ELF-1 (cell line): ENCODE measurements at places on chromosomes 3 and 15.

- no peak for DNase-seq
Measured at GRCh38 chr3:134201201-134202130, 49.2 kb downstream of the RYK start.

DNA sequence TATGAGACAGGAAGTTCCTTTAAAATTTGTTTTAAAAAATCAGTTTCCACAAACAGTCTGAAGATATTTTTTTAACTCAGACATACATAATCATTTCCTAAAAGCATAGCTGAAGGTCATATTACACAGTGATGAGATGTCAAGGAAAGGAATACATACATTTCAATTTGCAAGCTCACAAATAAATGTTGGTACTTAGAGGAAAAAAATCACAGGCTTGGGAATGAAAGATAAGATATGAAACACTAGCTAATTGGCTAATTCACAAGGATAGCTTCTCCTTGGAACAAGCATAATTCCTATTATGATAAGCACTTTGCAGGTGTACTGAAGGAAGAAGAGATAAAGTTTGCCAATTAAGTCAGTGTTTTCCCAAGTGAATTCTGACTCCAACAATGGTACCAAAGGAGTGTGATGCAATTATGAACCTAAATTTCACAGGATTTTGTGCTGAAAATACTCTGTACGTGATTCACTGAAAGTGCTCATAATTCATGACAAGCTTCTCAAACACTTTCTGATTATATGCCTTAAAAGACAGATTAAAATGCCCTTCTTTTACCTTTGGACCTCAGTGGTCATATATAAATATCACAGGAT is 112.4 kb downstream of the FRMD5 start:
- no peak for DNase-seq

- no peak for DNase-seq
Measured at GRCh38 chr3:134337071-134337482, 37.2 kb downstream of the AMOTL2 start.

GRCh38 chr3:75737831-75738493 is 47.4 kb downstream of the ZNF717 start:
- DNase-seq, result no peak

DNA sequence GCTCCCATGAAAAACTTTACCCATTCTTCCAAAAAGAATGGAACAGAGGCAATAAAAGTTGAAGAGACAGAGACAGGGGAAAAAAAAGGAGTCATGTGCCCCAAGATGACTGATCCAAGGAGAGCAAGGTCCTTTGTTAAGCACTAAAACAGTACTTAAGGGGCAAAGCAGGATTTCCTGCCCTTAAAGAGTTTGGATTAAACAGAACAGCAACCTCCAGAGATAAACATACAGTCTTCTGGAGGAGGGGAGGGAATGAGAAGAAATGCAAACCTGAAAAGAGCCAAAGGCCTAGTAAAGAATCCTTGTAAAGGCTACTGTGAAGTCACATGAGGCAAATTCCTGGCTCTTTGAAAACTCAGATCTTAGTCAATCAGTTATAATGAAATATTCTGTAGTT is 38.2 kb downstream of the SHQ1 start:
- peak; percentile 14 for DNase-seq

DNA sequence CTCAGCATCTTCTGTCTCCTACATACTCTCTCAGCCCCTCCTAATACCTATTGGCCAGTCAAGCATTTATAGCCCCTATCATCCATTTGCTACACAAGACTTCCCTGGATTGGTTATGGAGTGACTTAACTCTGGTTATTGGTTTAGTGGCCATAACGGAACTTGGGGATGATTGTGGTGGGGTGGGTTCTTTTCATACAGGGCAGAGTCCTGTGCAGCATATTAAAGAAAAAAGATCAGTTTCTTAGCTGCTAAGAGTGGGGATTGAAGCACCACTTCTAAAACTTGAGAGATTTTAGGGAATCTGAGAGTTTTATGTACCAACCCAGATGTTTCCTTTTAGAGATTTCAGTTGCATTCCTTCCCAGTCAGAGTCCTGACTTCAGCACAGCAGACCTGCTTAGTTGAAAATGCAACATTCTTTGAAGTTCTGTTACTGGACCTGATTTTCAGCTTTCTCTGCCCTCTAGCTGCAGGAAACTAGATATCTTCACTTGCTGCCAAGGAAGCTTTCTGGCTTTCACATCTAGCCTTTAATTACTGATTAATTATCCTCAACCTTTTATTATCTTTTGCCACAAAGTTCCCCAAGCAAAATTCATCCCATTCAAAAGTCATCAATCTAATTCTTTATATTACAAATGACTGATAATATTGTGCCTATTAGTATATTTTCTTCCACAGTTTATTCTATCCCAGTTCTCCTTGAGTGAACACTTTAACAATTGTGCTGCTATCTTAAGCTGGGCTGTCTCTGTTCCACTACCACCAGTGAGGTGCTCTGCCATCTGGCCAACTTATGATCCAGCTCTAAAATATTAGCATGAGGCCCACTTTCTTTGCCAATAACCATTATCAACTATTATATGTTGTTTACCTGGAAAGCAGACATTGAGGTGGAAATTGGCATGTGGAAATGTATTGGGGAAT is 906.0 kb upstream of the ALCAM start:
- peak; percentile 72 for DNase-seq

- no peak for DNase-seq
Measured at GRCh38 chr3:104555728-104556127, 811.0 kb upstream of the ALCAM start.

- no peak for DNase-seq
Measured at GRCh38 chr3:59605944-59606534, 556.2 kb upstream of the CFAP20DC start.

GRCh38 chr15:47461652-47462141 is 255.6 kb upstream of the SEMA6D start:
- no peak for DNase-seq

DNA sequence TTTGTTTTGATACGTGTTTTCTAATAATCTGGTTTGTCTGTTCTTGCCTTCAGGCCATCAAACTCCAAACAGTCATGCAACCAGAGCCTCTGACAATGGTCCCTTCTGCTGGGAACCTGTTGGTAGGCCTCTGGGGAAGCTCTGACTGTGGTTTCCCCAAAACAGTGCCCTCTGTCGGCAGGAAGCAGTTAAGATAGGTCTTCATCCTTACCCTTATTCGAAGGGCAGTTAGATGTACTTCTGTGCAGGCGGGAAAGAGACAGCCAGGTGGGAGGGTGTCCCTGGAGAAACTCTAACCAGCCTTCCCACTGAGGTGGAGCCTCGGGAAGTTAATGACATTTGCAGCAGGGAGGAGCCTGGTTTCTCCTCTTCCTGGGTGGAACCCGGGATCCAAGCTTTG is 81.6 kb upstream of the CHMP2B start:
- DNase-seq, result peak; percentile 70

DNA sequence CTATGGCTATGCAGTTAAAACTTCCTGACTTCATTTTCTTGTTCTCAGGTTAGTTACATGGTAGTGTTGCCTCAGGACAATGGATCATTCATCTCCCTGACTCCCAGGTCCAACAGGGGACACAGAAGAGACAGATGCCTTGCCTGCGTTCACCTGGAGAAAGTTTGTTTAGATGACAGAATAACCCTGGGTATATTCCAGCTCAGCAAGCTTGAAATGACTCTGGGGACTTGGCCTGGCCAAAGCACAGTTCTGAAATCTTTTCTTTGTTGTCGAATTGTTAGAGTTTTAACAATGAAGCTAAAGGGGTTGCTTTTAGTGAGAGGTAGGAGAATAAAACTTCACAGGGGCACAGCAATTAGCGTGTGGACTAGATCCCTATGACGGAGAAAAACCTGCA is 206.1 kb downstream of the PDZRN3 start:
- DNase-seq, result no peak

DNA sequence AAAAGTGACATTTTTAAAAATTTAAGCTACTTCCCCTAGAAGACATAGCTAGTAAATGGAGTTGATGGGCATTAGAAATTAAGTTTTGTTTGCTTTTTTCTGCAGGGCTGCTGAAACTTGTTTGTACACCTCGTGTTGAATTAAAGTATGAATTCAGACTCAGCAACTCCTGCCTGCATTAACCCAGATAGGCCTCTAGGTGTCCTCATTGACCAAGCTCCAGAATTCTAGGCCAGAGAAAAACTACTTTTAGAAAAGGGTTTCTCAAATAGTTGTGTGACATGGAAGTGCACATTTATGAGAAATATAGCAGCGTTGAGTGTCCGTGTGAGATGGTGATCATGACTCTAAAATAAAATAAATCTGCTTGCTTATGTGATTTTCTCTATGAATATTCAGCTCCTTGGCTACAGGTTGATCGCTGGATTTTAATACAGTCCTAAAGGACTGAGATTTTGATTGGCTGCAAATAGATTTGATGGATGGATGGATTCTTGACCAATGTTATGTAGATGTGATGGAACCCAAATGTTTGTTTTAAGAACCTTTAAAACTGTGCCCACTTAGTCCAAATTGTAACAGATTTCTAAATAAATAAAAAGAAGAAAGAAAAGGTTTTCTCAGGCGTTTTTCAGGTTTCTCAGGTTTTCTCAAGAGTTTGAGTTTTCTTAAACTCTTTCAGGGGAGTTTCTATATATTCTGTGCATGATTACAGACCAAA is 39.4 kb upstream of the LMOD3 start:
- peak; percentile 18 for DNase-seq

- no peak for DNase-seq
Measured at GRCh38 chr3:152289708-152290107, 21.0 kb downstream of the MBNL1 start.

- DNase-seq, result no peak
Measured at GRCh38 chr15:60961541-60962485, 267.3 kb downstream of the RORA start.

- DNase-seq, result no peak
Measured at GRCh38 chr15:39459548-39459947, 121.3 kb upstream of the THBS1 start.

DNA sequence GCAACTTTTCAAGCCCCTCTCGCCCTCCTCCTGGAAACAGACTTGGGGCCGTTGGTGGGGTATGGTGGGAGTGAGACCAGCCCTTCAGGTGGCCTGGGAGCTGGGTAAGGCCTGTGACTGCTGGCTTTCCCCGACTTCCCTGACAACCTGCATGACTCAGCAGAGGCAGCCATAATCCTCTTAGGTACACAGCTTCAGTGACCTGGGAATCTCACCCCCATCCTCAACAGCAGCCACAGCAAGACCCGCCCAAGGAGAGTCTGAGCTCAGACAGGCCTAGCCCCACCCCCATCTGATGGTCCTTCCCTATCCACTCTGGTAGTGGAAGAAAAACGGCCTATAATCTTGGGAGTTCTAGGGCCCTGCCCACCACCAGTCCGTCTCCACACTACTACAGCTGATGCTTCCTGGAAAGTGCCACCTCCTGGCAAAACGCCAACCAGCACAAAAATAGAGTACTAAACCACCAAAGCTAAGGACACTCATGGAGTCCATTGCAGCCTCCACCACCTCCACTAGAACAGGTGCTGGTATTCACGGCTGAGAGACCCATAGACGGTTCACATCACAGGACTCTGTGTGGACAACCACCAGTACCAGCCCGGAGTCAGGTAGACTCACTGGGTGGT is 13.1 kb upstream of the SLC27A2 start:
- DNase-seq, result no peak

GRCh38 chr15:43194795-43195194 is 9.6 kb downstream of the CCNDBP1 start:
- DNase-seq, result no peak

DNA sequence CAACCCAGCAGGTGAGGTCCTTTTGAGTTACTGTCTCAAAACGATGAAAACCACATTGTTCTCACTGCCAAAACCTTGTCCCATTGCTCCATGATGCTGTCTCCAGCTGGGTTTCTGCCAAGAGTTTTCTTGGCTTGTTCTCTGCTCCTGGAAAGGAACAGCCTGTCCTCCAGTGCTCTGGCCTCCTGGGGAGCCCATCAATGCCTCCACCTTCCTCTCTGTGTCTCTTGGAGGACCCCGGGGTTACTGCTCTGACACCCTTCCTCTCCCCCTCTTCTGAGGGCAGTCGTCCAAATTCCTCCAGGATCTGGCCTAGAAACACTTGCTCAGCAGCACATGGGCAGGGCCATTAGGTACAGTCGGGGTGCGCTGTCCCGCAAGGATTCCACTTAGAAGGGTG is 63.9 kb upstream of the RGMA start:
- no peak for DNase-seq

DNA sequence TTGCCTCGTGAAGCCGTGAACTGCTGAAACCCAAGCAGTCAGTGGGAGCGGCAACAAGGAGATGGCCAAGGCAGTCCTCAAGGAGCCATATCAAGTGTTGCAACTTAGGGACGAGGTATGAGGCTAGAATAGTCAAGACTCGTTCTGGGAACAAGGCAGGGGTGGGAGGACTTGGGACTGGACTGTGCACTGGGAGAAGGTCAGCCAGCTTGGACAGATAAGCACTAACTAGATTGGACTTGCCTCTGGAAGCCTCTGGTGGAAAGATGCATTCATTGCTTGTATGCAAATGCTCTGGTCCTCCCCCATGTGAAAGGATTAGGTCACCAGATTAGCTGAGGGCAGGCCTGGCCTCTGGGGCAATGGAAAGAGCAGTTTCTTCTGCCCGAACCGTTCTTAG is 123.3 kb upstream of the CTNNB1 start:
- DNase-seq, result peak; percentile 68

GRCh38 chr3:127747751-127748521 is 74.4 kb downstream of the MGLL start:
- DNase-seq, result no peak

GRCh38 chr3:162769564-162769963 is 1273.0 kb downstream of the OTOL1 start:
- no peak for DNase-seq

DNA sequence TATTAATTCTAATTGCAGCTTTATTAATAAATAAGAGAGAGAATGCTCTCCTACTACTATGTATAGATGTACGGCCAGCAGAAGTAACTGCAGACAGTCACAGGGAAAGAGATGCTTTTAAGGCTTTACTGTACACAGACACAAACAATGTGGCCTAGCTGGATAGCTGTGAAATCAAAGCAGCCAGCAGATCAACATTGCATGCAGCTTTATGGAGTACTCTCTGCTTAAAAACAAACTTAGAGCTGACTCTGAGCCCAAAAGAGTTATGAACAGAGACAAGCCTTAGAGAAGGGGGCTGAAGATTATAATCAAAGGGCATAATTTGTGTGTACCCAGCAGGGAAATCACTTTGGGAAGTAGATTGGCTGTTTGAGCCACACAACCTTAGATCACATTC is 47.2 kb downstream of the CADM2 start:
- DNase-seq, result no peak

GRCh38 chr3:126685021-126685420 is 19.0 kb upstream of the CHCHD6 start:
- no peak for DNase-seq

- DNase-seq, result peak; percentile 7
Measured at GRCh38 chr3:69784954-69785514, 45.8 kb downstream of the MITF start.

DNA sequence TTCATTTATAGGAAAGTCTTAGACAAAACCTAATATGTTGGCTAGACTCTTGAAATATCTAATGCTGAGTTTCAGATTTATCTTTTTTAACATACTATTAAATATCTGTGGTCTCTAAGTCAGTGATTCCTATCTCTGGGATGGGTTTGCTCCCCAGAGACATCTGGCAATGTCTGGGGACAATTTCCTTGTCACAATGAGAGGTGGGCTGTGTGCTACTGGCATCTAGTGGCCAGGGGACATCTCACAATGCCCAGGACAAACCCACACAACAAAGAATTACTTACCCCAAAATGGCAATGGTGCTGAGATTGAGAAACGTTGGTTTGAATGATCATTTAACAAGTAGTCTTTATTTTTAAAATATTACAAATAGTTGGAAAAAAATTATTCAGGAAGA is 602.1 kb downstream of the MAGI1 start:
- peak; percentile 39 for DNase-seq

GRCh38 chr3:141368925-141369794 is 856 bp downstream of the ZBTB38 start:
- DNase-seq, result no peak

- no peak for DNase-seq
Measured at GRCh38 chr15:74525309-74525708, 15.7 kb upstream of the ARID3B start.
